ENCODE measurements at places on chromosomes 1 and 21.

GRCh38 chr1:198655459-198656121 lies 16.8 kb downstream of the PTPRC start:
- DNase-seq = no peak

GRCh38 chr1:17136936-17137335 lies 17.7 kb upstream of the PADI2 start:
- no peak for DNase-seq

DNA sequence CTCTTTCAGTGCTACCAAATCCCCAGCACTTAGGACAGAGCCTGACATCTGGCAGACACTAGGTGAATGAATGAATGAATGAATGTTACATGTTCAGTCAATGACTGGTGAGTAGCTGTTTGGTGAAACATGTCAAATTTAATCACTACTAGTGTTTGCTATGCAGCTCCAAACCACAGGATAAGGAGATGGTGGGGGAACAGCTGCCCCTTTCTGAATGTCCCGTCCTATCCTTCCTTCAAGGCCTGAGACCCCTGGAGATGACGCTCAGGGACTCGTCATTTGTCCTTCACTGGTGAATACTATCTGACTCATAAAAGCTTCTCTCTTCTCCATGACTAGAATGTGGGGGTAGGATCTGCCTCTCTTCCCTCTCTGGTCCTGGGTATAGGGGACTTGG lies 175.4 kb downstream of the HIVEP3 start:
- no peak for DNase-seq

- no peak for DNase-seq
Measured at GRCh38 chr21:33314111-33314510, 10.7 kb upstream of the IFNAR1 start.

DNA sequence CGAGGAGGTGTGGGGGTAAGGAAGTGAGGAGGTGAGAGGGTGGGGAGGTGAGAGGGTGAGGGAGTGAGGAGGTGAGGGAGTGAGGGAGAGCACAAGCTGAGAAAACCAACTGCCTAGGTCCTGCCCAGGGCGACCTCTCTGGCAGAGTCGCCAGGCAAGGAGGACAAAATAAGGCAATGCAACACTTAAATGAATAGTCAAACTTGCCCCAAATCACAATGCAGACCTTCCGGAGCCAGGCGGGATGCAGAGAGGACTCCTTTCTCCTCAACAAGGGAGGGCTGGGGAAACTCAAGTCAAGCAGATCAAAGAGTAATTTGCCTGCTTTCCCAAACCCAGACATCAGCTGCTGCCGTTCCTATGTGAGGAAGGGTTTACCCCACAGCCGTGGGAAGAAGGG lies 86.0 kb downstream of the CCDC185 start:
- DNase-seq = no peak

- DNase-seq = no peak
Measured at GRCh38 chr1:51088474-51088873, 13.6 kb upstream of the C1orf185 start.

- no peak for DNase-seq
Measured at GRCh38 chr1:59755069-59755685, 59.6 kb upstream of the HOOK1 start.

GRCh38 chr1:79599257-79599656 lies 592.7 kb upstream of the ADGRL4 start:
- DNase-seq = no peak

DNA sequence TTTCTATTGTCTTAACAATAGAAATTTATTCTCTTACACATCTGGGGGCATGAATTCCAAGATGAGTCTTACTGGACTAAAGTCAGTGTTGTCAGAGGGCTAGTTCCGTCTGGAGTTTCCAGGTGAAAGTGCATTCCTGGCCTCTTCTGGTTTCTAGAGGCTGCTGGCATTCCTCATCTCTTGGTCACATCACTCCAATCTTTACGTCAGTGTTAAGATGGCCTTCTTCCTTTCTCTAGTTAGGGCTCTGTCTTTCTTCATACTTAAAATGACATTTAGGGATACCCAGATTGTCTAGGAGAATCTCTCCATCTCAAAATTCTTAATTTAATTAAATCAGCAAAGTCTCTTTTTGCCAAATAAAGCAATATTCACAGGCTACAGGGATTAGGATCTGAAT lies 13.3 kb upstream of the PDC start:
- DNase-seq = no peak

DNA sequence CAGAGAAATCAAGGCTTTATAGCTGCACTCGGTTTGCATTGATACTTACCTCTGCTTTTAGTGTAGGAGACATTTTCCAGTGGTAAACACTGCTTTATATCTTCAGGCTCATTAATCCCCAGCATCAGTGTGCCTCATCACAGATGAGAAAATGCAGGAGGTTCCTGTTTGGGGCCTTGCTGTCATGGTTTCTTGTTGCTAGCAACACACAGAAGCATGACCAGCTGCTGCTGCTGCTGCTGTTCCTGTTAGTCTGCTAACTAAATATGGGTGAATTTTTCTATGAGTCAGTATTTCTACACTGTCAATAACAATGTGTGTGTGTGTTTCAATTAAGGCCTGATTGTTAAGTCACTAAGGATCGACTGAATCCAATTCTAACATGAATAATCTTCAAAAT lies 85.8 kb upstream of the RGS1 start:
- no peak for DNase-seq
